ENCODE measurements at places on chromosomes 1 and 21.

- DNase-seq: no peak
These were observed 467.5 kb upstream of the CXADR start for GRCh38 chr21:17045214-17045853.

GRCh38 chr1:204102029-204102611 lies 29.2 kb downstream of the SOX13 start:
- no peak for DNase-seq

DNA sequence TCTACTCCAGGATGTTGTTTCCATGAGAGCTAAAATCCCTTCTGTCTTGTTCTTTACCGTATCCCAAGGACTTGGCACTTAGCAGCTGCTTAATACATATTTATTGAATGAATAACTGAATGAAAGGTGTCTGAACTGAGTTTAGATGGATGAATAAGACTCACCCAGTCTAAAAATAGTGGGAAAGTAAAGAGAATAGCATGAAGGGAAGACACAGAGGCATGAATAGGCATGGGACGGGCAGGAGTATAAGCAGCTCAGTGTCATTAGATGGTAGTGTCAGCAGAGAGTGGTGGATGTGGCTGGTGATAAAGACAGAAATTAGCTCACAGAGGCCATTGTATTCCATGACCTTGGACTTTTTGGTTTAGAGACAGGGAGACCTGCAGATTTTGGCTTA lies 9.2 kb downstream of the IL12RB2 start:
- DNase-seq: no peak

DNA sequence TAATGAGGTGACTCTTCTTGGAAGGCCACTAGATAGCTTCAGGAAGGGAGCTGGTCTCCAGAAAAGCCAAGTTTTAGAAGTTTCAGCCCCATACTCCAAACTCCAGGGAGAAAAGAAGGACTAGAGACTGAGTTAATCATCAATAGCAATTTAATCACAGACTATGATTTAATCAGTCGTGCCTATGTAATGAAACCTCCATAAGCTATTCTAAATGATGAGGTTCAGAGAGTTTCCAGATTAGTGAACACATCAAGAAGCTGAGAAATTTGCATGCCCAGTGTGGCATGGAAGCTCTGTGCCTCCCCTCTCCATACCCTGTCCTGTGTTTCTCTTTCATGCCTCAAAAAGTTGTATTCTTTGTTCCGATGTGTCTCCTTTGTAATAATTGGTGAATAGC lies 49.2 kb upstream of the CCDC190 start:
- no peak for DNase-seq

DNA sequence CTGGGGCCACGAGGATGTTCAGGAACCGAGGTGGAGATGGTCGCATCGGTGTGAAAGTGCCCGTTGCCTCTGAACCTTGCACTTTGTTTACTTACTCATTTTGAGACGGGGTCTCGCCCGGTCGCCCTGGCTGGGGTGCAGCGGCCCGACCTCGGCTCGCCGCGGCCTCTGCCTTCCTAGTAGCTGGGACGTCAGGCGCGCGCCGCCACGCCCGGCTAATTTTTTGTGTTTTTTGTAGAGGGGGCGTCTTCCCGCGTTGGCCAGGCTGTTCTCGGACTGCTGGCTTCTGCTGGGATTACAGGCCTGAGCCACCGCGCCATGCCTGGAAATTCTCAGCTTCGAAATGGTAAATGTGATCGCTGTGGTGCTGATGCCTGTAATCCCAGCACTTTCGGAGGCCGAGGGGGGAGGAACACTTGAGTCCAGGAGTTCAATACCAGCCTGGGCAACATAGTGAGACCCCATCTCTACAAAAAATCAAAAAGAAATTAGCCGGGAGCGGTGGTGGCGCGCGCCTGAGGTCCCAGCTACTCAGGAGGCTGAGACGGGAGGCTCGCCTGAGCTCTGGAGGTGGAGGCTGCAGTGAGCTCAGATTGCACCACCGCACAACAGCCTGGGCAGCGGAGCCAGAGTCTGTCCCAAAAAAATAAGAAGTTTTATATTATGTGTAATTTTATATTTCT lies 684 bp upstream of the MRPL20 start:
- DNase-seq: no peak

- DNase-seq: no peak
These were observed 21.9 kb upstream of the IVNS1ABP start for GRCh38 chr1:185338719-185339622.

GRCh38 chr1:157734321-157734720 lies 33.8 kb upstream of the FCRL3 start:
- no peak for DNase-seq

- DNase-seq: no peak
These were observed 553 bp upstream of the SLC30A2 start for GRCh38 chr1:26046246-26047095.

GRCh38 chr1:199279872-199280645 lies 641.2 kb downstream of the PTPRC start:
- no peak for DNase-seq

GRCh38 chr1:66648901-66649595 lies 103.2 kb upstream of the DYNLT5 start:
- DNase-seq: no peak

DNA sequence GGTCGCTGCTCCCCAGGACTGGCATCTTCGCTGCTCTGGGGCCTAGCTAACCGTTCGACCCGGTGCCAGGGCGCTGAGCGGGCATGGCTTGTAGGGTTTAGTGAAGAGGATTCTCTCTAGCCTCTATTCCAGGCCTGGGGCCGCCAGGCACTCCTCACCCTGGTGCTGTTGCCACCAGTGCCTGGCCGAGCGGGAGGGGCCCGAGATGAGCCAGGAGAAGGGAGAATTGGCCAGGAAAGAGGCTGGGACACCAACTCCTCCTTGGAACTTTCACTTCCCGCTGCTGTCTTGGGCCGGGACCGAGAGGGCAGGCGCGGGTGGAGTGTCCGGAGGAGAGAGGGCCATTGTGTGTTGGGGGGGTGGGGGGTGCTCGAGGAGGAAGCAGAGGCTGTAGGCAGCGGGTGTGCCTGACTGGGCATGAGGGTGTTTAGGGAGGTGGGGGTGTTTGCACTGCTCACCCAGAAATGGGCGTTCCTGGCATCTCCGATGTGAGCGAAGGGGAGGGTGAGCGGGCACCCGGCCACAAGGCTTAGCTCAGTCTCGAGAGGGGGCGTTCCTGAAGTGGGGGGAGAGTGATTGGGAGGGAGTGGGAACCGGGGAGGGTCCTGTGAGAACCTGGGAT lies 772 bp downstream of the ADAM15 start:
- DNase-seq: peak; percentile 34

DNA sequence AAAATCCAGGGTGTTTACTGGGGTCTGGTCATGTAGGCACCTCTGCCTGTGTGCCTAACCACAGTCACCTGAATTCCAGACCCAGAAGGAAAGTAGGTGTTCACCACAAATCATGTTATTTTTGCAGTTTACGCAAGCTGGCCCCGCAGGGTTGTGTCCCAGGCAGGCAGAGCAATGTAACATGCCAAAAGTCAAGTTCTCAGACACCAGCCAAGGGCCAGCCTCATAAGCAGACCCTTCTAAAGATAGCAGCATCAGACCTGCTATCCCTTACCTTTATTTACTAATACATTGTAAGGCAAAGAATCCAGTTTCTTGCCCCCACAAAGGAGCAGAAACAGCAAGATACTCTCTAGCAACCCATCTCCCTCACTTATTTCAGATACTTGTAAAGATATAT lies 83.0 kb downstream of the GPR161 start:
- no peak for DNase-seq

- DNase-seq: no peak
These were observed 50.6 kb downstream of the NRIP1 start for GRCh38 chr21:15014221-15014620.

GRCh38 chr1:203091761-203092330 lies 6.0 kb upstream of the MYOG start:
- no peak for DNase-seq

GRCh38 chr1:40386359-40386723 lies 12.8 kb downstream of the SMAP2 start:
- DNase-seq: no peak

GRCh38 chr1:91830242-91831131 lies 55.5 kb downstream of the TGFBR3 start:
- DNase-seq: no peak

- DNase-seq: no peak
These were observed 71.6 kb downstream of the DNTTIP2 start for GRCh38 chr1:93807311-93807930.

DNA sequence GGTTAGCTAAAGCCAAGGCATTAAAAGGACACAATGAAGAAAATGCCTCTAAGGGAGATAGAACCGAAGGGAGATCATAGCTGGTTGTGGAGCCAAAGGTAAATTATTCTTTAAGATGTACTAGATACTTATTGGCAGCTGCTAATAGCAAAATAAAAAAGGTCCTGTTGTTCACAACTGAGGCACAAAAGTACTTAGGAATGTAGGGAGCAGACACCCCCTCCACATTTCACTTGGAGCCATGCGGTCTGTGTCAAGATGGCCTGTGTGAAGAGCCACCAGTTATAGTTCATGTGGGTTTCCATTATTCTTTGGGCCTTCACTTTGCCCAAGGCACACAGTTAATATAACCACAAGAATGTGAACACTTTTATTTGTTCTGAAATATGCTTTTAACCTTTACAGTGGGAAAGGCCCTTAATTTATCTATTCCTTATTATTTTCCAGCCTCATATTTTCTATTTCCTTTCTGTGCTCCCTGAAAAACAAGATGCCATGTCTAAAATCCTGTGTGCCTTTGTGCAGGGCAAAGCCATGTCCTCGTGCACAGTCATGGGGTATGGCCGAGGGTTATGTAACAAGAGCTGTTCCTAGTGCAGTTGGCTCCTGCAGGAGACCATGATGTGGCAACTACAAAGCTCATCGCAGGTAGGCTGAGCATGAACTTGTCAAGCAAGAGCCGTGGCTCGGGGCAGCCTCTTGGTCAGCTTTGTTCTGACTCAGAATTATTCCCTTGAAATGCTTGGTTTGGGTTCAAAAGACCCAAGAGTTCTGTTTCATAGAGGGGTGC lies 16.2 kb upstream of the WDR26 start:
- DNase-seq: no peak

DNA sequence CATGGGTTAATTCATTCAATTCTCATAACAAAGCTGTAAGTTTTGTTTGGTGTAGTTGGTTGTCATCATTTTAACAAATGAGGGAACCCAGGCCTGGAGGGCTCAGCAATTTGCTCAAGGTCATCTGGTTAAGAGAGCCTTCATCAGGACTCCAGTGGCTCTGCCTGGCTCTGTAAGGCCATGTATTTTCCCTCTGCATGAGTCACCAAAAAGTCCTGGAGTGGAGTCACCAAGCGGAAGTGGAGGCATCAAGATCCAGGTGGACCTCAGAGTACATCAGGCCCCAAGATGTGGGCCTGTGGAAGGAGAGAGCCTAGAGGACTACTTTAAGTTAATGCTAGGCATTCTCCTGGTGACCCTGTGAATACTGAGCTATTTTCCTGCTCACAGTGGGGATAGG lies 30.0 kb upstream of the RBM15 start:
- no peak for DNase-seq

DNA sequence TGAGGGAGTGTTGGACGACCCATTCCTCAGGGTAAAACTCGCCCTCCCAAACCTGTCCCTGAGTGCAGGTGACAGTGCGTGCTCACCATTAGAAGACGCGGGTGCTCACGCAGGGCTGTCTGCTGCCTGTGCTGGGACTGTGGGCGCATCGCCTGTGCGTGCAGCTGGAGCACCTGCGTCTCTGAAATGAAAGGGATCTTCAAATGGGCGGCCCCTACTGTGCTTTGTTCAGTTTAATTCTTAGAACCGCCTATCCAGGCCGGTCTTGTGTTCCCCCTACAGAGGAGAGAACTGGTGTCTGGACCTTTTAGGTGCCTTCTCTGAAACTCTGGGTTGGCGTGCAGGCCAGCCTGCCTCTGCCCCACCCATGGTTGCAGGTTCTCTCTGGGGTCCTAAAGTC lies 125.8 kb downstream of the PCBP3 start:
- no peak for DNase-seq

Data from stimulated activated CD4-positive, alpha-beta T cell treated with anti-CD3 and anti-CD28 coated beads, Interleukin-2, amount 100 ng/mL, for 48 hours (primary cell).